ENCODE measurements at places on chromosomes 1 and 21.

GRCh38 chr1:231828182-231828920 lies 201.8 kb downstream of the DISC1 start:
- no peak for DNase-seq

DNA sequence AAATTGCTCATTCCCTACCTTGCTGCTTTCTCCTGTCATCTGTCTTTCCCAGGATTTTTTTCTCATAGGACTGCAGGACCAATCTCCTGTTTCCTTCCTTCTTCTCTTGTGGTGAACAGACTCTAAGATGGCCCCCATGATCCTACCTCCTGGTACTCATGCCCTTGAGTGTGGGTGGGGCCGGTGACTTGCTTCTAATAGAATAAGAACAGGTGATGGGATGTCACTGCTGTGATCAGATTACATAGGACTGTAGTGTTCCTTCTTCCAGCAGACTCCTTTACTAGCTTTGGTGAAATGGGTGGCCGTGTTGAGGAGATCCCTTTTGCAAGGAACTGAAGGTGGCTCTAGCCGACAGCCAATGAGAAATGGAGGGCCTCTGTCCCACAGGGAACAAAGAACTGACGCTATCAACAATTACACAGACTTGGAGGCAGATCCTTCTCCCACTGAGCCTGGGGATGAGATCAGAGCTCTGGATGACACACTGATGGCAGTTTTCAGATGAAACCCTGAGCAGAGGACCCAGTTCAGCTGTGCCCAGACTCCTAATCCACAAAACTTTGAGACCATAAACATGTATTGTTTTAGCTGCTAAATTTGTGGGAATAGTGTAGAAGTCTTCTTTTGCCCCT lies 7.5 kb downstream of the GSTM3 start:
- DNase-seq, result peak; percentile 17

GRCh38 chr1:90502696-90503095 lies 214.4 kb downstream of the BARHL2 start:
- DNase-seq, result no peak

- peak; percentile 56 for DNase-seq
These were observed 2.7 kb upstream of the PRXL2B start for GRCh38 chr1:2583871-2584351.

GRCh38 chr21:36732761-36733160 lies 33.8 kb downstream of the SIM2 start:
- DNase-seq, result no peak

DNA sequence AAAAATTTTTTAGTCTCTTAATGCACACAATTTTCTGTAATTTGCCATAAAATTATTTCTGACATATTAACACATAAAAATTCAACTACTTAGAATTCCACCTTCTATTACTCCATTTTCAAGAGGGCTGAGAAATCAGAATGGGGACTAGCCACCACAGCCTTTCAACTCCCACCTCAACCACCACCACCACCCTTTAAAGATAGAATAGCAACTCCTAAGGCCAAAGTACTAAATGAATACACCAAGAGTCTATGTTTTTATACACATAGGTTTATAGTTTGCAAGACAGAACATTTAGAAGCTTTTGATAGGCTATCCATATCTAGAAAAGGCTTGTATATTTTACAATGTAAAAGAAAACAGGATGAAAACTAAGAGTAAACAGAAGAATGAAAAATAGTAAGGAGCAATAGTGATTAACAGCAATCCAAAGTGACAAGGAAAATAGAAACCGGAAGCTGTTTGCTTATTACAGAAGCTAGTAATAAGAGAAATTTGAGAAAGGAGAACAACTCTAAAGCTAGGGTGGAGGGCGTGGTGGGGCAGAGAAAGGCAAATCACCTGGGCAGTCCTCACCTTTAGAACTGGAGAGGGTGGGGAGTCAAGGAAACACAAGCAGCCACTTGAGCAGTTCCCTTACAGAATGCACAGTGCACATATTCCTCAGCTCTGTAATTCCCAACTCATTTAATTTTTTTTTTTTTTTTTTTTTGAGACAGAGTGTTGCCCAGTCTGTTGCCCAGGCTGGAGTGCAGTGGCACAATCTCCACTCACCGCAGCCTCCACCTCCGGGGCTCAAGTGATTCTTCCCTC lies 27.7 kb downstream of the EPS15 start:
- no peak for DNase-seq

GRCh38 chr1:114314098-114314497 lies 160.4 kb upstream of the SYT6 start:
- no peak for DNase-seq

GRCh38 chr1:66445492-66446181 lies 88.3 kb upstream of the SGIP1 start:
- no peak for DNase-seq

DNA sequence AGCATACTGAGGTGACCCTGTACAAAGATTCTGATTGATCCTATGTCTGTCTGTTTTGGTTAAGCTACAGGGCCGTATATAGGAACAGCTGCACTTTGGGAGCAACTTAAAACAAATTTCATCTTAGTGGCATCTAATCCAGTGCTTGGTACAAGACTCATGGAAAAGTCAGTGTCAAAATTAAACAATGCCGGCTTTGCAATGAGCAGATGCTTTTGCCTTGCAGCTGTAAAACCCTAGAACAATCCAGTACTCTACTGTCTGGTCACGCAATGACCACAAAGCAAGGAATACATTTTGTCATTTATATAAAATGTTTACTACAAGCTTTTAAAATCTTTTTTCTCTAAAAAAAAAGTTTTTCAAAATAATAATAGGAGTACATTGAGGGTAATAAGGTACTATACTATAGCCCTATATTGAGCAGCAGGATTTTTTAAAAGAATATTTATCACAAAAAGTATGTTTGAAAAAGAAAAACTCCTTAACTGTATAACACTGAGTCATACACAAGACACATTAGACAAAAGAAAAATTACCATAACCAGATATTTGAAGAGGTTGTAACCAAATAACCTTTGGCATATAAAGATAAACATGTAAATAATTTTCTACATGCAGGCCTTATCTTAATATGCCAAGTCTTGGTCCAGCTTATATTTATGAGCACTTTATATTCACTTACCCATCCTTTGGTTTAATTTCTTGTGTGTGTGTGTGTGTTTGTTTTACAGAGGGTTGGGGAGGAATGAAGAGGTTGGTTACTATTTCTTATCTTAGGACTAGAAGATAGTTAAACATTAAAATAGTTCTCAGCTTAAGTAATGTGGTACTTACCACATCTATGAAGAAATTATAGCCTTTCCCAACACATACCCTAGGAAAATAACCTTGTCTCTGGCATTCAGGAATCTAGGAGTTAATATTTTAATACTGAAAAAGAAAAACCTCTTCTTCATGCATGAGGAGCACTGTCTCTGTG lies 262.3 kb downstream of the FAF1 start:
- DNase-seq, result no peak

- no peak for DNase-seq
These were observed 18.6 kb downstream of the ARMH1 start for GRCh38 chr1:44693159-44693558.

DNA sequence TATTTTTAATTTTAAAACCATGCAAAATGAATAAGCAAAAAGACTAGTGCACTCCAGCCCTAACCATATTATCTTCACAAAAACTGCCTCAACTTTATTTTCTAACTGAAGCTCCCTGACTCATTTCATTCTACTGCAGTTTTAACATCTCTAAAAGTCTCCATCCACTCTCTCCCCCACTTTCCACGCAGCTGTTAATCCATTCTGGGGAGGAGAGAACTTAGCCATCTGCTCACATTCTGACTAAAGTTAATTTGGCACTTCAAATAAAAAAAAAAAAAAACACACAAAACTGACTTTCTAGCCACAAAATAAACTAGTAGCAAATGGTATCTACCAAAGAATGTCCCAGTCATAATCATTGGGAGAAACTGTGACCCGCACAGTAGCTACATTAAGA lies 5.4 kb upstream of the MYBPHL start:
- no peak for DNase-seq

DNA sequence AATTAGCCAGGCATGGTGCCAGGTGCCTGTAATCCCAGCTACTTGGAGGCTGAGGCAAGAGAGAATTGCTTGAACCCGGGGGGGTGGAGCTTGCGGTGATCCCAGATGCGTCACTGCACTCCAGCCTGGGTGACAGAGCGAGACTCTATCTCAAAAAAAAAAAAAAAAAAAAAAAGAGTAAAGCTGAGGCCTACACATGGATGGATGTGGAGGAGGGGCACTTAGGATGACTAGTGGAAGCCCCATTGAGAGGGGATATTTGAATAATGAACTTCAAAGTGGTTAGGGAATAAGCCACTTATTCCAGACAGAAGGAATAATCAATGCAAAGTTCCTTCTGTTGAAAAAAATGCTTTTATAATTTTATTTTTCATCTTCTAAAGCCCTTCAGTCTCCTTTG lies 51.4 kb downstream of the PTBP2 start:
- no peak for DNase-seq

DNA sequence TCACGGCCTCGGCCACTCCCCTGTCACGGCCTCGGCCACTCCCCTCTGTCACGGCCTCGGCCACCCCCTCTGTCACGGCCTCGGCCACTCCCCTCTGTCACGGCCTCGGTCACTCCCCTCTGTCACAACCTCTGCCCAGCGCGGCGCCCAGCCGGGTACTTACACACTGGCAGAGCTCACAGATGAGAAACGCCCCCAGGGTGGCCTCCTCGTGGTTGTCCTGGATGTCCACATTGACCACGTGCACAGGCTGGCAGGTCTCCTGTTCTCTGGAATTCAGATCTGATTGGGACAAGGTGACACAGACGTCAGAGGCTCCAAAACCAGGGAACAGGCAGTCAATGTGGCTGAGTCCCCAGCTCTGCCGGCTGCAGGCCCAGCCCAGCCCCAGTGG lies 3.3 kb upstream of the TMEM240 start:
- no peak for DNase-seq

- peak; percentile 70 for DNase-seq
These were observed at the start of gene COL9A2 for GRCh38 chr1:40316595-40317393. COL9A2 (minus strand) TSS chr1:40317286; CDS start chr1:40317197, 89 bp downstream.

DNA sequence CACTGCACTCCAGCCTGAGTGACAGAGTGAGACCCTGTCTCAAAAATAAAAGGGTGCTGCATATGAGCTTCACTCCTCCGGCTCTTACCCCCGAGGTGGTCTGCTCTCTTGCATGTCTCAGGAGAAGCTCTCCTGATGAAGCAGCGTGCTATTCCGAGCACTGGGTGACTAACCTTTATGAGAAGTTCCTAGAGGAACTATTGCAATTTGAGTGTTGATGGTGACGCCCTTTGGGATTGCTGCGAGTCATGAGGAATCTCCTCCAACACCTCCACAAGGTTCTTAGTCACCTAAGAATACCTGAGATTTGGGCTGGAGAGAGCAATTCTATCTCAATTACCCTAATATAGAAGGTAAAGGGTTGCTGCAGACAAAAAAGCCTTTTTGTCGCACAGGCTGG lies 40.8 kb upstream of the TINAGL1 start:
- DNase-seq, result no peak

DNA sequence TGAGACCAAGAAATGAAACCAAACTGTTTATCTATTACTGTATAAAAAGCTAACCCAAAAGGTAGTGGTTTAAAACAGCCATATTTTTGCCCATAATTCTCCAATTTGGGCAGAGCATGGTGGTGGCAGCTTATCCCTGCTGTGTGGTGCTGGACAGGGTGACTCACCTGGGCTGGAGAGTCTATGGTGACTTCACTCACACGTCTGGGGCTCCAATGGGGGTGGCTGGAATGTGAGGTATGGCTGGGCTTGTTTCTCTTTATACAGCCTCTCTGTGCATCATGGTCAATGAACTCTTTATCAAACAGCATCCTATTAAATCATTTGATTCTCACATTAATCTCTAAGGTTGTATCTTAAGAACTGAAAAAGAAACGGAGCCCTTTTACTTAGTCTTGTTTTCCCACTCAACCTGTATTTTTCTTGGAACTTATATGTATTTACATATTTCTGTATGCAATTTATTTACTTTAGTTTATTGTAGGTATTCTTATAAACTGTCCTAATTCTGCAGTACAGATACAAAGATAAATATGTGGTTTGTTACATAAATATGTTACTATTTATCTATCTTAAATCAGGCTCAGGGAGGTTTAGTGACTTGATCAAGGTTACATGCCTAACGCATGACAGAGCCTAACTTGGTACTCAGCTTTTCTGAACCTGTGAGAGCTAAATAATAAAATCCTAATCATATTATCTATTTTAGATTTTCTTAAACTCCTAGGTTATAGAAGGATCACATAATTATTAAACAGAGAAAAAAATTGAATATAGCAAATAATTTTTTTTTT lies 37.5 kb upstream of the WLS start:
- DNase-seq, result no peak

DNA sequence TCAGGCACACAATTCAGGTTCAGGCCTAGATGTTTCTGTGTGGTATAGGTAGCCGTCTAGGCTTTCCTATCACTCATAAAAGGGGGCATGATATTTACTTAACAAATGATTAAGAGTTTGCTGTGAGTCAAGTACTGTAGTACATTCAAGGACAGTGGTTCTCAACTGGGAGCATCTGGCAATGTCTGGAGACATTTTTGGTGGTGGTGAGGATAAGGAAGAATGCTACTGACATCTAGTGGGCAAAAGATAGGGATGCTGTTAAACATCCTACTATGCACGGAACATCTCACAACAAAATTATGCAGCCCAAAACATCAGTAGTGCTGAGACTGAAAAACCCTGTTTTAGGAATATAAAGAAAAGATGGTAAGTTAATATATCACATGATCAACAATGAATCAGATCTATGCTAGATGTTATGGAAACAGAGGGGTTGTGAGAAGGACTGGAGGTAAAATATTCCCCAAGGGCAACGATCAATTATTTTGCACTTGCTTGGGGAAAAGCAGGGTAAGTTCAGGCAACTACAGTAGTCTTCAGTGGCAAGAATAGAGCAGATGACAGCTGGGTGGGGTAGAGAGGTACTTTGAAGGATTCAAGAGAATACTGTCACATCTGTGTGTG lies 4.9 kb downstream of the DNTTIP2 start:
- no peak for DNase-seq

- DNase-seq, result no peak
These were observed 67.2 kb upstream of the FAM20B start for GRCh38 chr1:178958491-178958890.

GRCh38 chr1:218514689-218515088 lies 169.6 kb downstream of the TGFB2 start:
- no peak for DNase-seq

DNA sequence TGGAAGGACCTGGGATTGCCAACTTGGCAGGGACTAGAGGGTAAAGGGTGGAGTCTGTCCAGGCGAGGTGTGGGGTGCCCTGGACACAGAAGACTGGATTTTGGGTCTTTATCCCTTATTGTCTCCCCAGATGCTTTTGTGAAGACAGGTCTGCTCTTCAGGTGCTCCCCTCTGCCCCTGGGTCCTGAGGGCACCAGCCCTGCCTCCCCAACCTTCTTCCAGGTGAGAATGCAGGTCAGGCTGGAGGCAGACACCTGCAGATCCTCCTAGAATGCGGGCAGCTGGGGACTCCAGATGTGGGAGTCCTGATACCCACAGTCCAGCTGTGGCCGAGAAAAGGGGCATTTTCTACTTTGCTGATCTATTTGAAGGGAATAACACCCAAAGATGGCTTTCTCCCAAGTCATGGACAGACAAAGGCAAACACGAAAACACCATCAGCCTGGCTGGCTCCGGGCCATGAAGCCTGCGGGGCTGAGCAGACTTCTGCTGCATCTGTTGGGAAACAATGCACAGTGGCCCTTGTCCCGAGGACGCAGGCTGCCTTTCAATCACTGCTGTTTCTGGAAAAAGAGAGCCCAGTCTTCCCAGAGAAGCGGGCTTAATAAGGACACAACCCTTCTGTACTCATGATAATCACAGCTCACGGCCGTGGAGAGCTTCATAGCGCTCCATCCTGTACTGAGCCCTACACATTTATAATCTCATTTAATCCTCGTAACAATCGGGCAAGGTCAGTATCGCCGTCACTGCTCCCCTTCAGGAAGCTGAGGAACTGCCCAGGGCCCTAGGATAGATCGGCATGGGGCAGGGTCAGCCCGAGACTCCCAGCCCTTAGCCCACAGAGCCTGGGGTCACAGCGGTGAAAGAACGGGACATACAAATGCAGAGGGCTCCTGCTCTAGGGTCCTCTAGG lies 62.0 kb upstream of the ABCG1 start:
- peak; percentile 44 for DNase-seq
